ENCODE measurements at places on chromosomes 7 and 10.

DNA sequence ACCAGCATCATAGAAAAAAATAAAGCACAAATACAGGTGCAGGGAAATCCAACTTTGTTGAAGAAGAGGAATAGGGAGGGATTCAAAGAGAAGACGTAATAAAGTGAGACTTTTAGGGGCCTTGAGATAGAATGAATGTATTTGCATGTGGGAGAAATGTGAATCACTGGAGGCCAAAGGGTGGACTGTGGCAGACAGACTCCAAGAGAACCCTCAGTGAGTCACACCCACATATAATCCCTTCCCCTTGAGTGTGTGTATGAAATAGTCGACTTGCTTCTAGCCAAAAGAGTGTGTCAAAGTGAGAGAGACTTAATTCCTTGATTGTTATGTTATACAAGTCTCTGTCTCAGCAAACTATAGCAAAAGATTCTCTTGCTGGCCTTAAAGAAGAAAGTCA, 101.3 kb upstream of the GHITM start:
- DNase-seq = no peak

- DNase-seq = no peak
These were observed 32.5 kb downstream of the C7orf33 start for GRCh38 chr7:148622887-148623585.

- DNase-seq = no peak
These were observed 10.5 kb downstream of the ST8SIA6 start for GRCh38 chr10:17443707-17444387.

GRCh38 chr10:124719213-124719851, 24.8 kb downstream of the FAM53B start:
- DNase-seq = peak; percentile 43

DNA sequence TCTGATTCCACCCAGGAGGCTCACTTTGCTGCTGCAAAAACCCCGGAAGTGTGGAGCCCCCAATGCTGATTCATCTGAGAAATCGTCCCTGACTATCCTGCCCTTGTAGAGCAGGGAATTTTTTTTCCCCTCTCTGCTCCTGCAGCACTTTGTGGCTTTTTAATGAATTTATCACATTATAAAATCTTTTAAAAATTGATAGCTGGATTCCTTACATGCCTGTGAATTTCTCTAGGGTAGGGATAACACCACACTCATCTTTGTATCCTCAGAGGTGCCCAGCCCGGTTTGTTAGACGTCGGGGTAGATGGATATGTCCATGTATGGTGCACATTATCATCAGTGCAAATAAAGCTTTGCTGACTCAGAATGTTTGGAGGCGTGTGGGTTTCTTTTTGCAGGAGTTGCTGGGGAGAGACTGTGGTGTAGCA, 185.7 kb downstream of the STK31 start:
- no peak for DNase-seq

- no peak for DNase-seq
These were observed 52.0 kb upstream of the FIGNL1 start for GRCh38 chr7:50502001-50502684.

GRCh38 chr7:2522780-2523433, 3.3 kb downstream of the LFNG start:
- no peak for DNase-seq

GRCh38 chr7:28358423-28358868, 53.9 kb upstream of the CREB5 start:
- DNase-seq = no peak

GRCh38 chr10:1102831-1103230, 46.6 kb downstream of the WDR37 start:
- no peak for DNase-seq

GRCh38 chr7:110056331-110056730, 1034.6 kb upstream of the LRRN3 start:
- no peak for DNase-seq

DNA sequence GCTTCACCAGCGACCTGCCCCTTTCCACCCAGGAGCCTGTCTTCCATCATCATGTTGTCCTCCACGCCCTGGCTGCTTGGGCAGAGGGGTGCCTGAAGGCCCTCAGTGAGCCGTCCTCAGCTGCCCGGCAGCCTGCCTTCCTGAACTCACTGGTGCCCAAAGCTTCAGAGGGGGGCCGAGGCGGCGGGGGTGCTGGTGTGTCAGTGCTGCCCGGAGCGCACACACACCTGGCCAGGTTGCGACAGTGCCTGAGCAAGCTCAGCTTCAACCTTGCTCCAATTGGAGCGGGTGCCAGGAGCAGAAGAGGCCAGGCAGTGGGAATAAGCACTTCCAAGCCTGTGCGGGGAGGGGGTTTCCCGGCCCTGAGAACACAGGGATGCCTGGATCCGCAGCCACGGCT, 566.3 kb downstream of the INHBA start:
- DNase-seq = no peak

DNA sequence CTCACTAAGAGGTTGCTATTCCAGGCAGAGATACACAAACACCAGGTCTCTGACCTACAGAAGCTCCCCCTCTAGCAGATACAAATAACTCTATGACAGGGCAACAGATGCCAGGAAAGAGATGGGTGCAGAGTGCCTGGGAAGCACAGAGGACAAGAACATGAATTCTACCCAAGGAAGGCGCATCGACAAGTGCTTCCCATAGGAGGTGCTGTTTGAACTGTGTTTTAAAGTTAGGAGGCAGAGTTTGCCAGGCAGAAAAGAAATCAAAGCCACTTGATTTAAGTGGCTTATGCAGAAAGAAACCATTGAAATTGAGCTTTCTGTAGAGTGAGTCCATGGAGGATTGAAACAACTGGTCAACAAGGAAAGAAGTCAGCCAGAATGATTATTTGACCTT, 35.3 kb upstream of the EGR2 start:
- no peak for DNase-seq

DNA sequence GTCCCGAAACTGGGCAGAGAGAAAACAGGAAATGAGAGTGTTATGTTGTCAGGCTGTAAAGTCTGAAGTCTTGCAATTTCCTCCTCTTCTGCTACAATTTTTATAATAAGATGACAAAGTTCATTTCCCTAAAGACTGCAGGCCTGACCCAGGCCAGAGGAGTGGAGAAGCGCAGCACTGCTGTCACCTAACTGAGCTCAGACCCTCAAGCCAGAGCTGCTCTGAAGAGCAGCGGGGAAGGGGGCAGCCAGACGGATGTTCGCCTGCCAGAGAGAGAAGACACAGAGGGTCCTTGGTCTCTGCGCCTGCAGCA, 12.6 kb upstream of the AOAH start:
- no peak for DNase-seq

GRCh38 chr7:90081621-90082020, 72.6 kb upstream of the STEAP1 start:
- DNase-seq = no peak

DNA sequence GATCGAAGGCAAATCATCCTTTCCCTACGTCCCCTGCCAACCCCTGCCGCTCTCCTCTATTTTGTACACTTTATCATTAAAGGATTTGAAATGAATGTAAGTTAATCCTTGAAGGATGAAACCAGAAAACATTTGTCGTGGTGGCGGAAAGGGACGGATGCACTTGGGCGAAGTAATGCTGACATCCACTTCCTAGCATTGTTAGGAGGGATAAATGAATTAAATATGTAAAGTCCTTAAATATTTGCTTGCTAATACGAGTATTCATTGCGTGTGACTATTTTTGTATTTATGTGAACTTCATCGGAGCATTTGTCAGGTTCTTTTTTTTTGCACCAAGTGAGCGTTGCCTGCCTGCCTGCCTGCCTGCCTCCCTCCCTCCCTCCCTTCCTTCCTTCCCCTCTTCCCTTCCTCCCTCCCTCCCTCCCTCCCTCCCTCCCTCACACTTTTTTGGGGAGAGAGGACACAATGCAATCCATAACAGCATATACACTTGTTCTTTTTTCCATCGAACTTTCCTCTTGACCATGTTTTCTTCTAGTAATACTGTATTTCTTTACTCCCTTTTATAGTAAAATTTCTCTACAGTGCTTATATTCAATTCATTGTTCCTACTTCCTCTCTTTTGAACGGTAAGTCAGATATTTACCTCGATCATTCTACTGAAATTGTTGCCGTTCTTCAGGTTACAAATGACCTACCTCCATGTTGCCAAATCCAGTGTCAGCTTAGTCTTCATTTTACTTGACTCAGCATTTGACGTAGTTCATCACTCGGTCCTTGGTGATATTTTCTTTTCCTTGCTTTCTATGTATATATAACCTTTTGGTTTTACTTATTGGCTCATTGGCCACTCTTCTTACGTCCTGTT, 831 bp downstream of the CCDC7 start:
- no peak for DNase-seq

DNA sequence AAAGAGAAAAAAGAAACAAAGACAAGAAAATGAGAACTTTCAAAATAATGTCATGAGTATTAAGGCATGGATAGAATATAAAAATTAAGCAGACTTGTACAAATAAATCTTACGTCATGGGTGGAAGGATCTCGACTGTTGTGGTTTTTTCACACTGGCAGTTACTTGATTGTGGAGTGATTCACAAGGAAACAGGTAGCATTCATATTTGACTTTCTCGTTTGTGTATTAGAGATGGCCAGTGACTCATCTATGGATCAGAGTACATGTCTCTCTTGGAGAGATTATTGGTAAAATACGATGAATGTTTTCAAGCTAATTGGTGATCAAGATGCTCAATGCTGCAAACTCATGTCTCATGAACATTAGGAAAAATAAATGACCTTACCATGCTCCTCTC, 564.3 kb downstream of the GATA3 start:
- DNase-seq = no peak

DNA sequence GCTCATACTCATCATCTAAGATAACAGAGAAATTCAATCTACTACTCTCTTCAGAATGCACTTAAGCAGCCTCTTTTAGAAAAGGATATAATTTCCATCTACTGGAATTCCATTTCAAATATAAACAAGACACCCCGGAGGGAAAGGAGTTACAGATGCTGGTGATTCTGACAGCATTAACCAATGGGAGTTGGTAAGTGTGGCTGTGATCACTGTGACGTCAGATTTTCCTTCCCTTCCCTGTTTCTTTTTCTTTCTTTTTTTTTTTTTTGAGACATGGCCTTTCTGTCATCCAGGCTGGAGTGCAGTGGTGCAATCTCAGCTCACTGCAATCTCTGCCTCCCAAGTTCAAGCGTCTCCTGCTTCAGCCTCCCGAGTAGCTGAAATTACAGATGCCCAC, 106.6 kb downstream of the ACTR3B start:
- no peak for DNase-seq

GRCh38 chr7:149598721-149599308, 101.2 kb upstream of the ZNF746 start:
- DNase-seq = no peak

DNA sequence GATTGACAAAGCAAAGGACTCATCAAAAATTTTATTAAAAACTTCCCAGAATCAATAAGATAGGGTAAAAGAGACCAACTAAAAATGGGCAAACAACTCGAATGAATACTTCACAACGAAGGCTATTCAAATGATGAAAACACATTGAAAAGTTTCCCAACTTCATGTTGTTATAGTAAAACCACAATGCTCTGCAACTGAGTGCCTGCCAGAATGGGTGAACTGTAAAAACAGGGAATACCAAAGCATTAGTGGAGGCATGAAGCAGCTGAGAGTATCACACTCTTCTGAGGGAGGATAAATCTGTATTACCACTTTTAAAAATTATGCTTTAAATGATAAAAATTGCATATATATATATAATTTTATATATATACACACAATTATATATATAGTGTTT, 1214.7 kb downstream of the SORCS3 start:
- no peak for DNase-seq

GRCh38 chr10:104541820-104542219, 99.3 kb upstream of the SORCS3 start:
- DNase-seq = no peak

DNA sequence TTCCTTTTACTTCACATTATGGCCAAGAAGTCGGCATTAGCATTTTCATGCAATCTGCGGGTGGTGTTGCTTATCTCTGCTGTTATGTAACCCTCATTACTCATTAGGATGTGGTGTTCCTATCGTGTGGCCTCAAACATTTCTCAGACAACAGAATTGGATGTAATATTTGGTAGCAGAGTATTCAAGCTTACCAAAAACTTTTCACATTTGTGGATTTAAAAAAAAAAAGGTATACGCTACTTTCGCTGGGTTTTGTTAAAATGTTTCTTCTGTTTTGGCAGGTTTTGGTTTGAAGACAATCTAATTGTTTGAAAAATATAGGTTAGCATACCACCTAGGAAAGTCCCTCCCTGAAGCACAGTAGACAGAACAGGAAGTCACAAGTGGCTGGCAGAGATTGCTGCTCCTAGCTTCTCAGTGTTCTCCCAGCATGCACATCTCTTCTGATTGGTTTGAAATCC, 128.8 kb downstream of the GATA3 start:
- peak; percentile 21 for DNase-seq

GRCh38 chr10:109126016-109126415, 797.3 kb downstream of the XPNPEP1 start:
- no peak for DNase-seq

GRCh38 chr10:97356318-97356914, 21.9 kb upstream of the FRAT2 start:
- DNase-seq = no peak

Data from activated CD8-positive, alpha-beta memory T cell treated with anti-CD3 and anti-CD28 coated beads for 4 hours (primary cell).